ENCODE measurements at places on chromosomes 12 and 14.

- DNase-seq = peak; percentile 83
These were observed 208.4 kb downstream of the C12orf75 start for GRCh38 chr12:105538880-105539279.

DNA sequence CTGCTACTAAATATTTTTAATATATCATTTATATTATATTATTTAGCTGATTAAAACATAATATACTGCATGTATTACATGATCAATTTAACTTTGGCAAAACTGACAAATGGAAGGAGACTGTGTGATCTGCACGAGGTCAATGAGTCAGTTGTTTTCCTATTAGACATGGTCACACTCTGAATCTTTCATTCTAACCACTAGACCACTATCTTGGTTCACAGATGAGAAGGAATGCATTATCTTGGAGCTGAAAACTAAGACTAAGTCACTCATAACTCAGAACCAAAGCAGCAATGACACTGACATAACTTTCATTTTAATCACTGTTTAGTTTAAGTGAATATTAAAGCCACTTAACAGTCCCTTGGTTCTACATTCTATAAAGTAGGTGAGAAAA is 37.4 kb downstream of the GNPTAB start:
- DNase-seq = peak; percentile 72

- peak; percentile 25 for DNase-seq
These were observed 92.7 kb downstream of the PAH start for GRCh38 chr12:102824218-102824835.

DNA sequence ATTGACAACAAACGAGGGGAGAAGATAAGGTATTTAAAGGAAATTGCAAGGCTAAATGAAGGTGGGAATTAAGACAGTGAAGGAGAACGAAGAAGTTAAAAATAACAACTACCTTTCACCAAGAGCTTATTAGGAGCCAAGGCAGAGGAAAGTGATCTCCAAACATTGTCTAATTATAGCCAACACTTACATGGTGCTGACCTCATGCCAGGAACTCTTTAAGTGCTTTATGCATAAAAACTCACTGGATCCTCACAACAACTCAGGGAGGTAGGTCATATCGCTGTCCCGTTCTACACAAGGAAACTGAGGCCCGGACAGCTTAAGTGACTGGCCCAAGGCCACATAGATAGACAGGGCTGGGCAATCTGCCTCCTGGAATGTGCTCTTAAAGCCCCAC is 19.5 kb downstream of the TAMALIN start:
- no peak for DNase-seq
